Fibroblast of upper back skin (primary cell): ENCODE measurements at places on chromosomes 7 and 10.

DNA sequence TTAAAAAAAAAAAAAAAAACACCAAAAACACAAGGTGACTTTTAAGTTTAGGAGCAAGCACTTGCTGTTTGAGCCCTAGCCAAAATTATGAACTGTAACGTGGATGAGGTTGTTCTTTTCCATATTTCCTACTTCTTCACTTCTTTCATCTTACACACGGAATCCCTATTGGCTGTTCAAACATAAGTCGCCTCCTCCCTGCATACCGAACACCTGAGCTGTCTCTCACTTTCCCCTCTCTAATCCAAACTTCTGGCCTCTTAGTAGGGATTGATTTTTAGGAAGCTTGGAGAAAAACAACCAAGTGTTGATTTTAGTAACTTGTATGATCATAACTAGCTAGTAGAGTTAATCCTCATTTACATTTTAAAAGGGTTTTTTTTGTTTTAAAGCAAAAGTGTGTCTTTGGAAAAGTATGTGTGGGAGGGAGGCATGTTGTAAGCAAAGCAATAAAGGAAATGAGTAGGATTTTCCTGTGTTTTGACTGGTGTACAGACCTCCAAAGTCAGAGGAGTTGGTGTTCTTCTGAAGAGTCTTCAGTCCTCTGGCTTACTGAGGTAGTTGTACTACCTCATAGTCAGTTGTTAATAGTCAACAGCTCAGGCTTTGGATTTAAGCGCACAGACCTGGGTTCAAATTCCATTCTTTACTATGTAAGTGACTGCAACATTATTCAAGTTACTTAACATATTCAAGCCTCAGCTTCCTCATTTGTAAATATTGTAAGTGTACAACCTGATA is 39.3 kb downstream of the RABGEF1 start:
- DNase-seq: no peak

- peak; percentile 87 for DNase-seq
These were observed 140.4 kb upstream of the AUTS2 start for GRCh38 chr7:69457595-69458504.

DNA sequence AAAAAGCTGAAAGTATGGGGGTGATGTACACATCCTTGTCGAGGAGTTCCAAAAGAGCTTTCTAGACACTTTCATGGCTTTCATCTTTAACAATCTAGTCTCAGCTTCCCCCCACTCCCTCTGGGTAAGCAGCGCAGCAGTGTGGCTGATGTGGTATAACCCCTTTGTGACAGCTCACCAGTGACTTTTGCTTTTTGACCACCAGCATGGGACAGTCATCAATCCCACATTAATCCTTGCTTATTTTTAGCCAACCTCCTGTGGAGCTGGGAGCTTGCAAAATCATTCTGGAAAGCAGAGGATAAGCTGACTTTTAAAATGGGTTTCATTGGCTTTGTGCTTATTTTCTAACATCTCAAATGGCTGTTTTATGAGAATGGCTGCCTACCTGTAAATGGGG is 272.7 kb downstream of the HDAC9 start:
- DNase-seq: peak; percentile 80

DNA sequence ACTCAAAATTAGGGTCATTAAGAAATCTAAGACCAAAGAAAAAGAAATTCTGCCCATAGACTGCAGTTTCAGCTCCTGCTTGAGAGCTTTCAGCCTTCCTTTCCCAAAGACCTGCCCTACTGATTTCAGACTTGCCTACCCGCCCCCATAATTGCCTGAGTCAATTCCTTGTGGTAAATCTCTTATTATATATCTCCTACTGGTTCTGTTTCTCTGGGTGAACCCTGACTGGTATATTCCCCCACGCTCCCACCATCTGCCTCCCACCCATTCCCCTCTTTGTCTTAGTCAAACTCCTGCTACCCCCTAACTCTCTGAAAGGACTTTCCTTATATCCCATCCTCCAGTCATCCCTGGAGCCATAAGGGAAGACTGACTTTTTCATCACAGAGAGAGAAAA is 64.7 kb upstream of the MET start:
- DNase-seq: no peak

DNA sequence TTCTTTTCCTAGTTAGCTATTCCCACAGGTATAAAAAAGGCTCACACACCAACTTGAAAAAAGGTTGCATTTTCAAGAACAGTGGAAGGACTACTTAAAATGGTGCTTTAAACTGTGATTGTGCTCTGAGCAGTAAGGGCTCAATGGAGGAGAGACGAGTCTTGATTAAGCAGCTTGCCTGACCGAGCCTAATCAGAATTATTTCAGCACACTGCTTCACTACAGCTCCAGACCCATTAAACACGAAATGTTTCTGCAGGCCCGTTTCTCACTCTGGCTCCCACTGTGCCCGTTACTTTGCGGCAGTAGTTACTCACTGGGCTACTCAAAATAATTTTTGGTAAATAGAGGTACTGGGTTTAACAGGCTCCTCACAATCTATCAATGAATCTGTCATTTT is 126.0 kb downstream of the NRCAM start:
- DNase-seq: no peak

GRCh38 chr7:105369944-105370343 is 18.8 kb downstream of the SRPK2 start:
- DNase-seq: no peak

DNA sequence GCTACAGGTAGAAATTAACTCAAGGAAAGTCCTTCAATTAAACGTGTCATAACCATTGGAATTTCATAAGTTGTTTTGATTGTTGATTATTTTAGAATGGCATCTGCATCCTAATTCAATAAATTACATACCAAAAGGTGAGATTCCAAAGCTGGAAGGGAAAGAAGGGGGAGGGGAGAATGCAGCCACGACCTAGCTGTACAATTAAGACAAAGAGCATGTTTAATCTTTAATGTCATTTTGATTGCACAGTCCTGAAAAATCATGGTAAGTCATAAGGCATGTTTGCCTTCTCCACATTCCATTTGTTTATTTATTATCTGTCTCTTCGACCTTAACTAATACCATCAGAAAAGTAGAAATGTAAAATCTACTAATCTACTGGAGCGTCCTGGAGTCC is 358.1 kb downstream of the FRMD4A start:
- DNase-seq: peak; percentile 28

DNA sequence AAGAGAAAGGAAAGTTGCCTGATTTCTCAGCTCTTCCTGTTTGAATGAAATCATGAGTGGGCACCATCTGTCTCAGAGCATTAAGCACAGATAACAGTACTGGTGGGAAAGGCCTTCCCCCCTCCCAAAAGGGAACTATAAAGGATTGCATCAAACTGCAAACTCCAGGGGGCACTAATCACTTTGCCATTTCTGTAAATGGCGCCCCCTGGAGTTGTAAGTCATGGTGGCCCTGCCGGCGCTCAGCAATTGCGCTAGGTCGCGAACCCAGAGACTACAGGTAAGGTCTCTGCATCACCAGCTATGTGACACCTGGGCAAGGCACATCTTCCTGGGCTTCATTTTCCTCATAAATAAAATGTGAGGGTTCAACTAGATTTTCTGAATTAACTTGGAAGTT is 11.1 kb downstream of the LRRC4 start:
- no peak for DNase-seq

- DNase-seq: no peak
These were observed 3.2 kb downstream of the SPOCK2 start for GRCh38 chr10:72085166-72085565.

GRCh38 chr7:158315326-158315725 is 272.3 kb downstream of the PTPRN2 start:
- no peak for DNase-seq

DNA sequence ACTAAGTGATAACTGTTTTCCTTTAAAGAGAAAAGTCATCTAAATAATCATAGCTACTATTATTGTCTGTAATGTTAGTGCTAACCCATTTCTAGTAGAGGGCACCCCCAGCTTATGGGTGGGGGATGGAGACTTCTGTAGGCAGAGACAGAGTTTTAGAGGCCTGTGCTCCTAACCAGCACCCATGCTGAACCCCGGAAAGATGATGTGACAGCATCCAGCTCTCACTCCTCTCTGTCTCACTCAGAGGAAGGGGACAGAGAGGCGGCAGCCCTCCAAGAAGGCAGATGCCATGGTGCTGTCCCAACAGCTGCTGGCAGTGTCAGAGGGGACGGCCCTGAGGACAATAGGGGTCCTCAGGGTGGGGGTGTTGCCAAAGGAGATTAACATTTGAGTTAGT is 74.4 kb upstream of the PRLHR start:
- no peak for DNase-seq

- DNase-seq: peak; percentile 61
These were observed 72.0 kb downstream of the GFRA1 start for GRCh38 chr10:116201011-116201410.

DNA sequence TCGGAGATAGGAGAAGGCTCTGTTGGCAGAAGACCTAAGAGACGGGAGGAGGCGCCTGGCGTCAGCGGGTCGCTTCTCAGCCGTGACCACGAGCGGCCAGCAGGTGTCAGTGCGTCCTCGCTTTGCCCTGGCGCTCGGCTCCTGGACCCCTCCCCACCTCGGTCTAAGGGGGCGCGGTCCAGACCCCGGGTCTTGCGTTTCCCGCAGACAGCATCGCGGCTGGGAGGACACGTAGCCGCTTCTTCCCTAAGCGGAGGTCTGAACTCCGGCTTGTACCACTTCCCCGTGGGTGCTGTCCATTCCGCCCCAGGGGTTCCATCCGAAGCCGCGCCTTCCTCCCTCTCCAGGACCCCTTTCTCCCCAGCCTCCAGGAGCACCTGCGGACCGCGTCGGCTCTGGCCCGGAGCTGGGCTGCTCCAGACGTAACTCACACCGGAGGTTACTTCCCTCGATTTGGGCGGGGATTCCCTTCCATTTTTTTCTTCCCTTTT is 593 bp upstream of the ADRA2A start:
- DNase-seq: peak; percentile 24

GRCh38 chr7:71753956-71754664 is 622.2 kb downstream of the GALNT17 start:
- peak; percentile 67 for DNase-seq

DNA sequence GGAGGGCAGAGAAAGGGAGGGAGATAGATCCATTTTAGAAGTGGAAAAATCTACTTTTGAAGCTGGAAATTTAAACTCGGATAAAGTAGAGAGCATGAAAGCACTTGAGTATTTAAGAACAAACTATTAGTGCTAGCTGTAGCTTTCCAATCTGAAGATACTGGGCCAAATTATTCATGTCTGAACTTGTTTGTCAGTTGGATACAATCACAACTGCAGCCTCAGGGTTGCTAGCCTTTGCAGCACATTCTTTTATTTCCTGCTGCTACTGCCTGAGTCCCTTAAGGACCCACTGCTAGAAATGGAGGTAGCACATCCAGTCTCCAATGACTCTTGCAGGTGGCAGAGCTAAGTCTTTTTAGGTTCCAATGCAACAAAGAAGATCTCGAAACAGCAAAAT is 8.3 kb upstream of the SLC25A13 start:
- no peak for DNase-seq

GRCh38 chr10:113386005-113386404 is 166.8 kb upstream of the HABP2 start:
- DNase-seq: peak; percentile 66
